Activated naive CD4-positive, alpha-beta T cell treated with Interleukin-2 at 50 U/mL for 16 hours (primary cell): ENCODE measurements at places on chromosomes 7 and 10.
A peak's percentile ranks its signal among the peaks of the same experiment; 100 is the strongest.

DNA sequence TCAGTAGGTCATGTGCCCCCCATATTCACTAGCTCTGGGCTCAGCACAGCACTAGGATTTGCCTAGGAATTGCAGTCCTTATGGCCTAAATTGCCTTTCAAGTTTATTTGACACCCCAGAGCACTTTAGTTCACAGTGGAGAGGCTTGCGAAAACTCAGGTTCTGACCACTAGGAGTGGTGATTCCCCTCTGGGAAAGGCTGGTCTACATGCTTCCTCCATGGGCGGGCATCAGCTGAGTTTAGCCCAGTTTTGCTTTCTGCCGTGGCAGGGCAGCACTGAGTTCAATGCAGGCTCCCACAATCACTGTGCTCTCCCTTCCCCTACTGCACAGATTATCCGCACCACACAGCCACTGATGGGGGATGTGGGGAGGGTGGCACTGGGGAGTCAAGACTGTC, 94.4 kb downstream of the ADCYAP1R1 start:
- DNase-seq = no peak

- no peak for DNase-seq
Measured at GRCh38 chr7:29185613-29186012, 9.0 kb upstream of the CHN2 start.

GRCh38 chr7:127251465-127252376, 1.0 kb downstream of the GRM8 start:
- peak; percentile 24 for DNase-seq

GRCh38 chr7:3548815-3549214, 247.8 kb downstream of the SDK1 start:
- no peak for DNase-seq

DNA sequence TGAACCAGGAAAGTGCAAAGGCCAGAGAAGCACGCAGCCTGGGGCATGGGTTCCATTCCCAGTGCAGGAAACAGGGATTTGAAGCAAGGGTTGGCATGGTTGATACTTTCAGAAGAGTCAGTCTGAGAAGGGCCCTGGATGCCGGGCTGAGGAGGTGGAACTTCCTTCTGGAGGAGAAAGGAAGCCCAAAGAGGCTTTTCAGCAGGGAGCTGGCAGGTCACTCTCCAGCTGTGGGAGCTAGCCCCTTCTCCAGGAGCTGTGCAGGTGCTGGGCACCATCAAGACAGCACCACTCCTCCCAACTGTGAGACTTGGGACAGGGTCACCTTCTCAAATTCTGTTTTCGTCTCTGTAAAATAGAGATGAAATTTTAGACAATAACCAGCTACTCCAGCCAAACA, 169.8 kb downstream of the ZNF248 start:
- DNase-seq = no peak

DNA sequence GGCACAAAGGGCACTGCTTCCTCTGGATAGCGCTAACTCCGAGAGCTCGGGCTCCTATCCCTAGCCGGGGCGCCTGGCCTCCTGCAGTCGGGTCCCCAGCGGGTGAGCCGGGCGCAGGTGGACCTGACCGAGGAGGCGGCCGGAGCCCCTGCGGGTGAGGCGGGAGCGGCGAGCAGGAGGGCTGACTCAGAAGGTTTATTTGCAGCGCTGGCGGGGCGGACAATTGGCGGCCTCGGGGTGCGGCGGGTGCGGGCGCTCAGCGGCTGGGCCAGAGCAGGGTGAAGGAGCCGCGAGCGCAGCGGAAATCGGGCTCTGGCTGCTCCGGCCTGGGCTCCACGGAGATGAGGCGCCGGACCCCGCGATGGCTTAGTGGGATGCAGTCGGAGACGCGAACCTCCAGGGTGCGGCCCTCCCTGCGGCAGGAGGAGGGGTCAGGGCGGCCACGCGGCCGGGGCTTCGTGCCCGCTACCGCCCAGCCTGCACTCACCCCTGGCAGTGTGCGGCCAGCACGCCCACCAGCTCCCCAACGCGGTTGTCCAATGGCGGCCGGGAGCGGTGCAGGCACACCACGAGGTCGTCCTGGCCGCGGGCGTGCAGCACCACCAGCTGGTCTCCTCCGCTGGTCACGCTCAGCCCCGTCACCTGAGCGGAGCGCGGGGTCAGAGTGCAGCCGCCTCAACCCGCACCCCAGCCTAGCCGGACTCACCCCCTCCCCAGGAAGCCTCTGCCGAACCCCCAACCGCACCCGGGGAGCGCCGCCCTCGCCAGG, 16.1 kb downstream of the MYO1G start:
- DNase-seq = no peak

GRCh38 chr7:41416208-41416595, 286.7 kb downstream of the INHBA start:
- DNase-seq = no peak

DNA sequence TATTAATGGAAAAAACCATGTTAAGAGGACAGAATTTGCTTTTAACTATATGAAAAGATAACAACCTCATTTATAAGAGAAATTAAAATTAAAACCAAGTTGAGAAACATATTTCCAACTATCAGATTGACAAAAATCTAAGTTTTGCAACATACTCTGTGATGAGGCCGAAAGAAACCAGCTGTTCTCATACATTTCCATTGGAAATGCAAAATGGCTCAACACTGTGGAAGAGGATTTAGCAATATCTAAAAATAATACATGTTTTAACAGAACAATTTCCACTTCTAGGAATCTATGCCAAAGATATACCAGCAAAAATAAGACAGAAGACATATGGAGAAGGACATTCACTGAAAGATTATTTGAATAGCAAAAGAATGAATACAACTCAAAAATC, 268.8 kb downstream of the DYNC1I1 start:
- no peak for DNase-seq

- no peak for DNase-seq
Measured at GRCh38 chr7:94632338-94633013, 23.5 kb downstream of the SGCE start.

- no peak for DNase-seq
Measured at GRCh38 chr7:155484483-155485399, 26.8 kb downstream of the EN2 start.

- DNase-seq = no peak
Measured at GRCh38 chr10:122113945-122114747, 125.2 kb downstream of the TACC2 start.

GRCh38 chr10:61890881-61891409, 10.6 kb upstream of the ARID5B start:
- DNase-seq = no peak

DNA sequence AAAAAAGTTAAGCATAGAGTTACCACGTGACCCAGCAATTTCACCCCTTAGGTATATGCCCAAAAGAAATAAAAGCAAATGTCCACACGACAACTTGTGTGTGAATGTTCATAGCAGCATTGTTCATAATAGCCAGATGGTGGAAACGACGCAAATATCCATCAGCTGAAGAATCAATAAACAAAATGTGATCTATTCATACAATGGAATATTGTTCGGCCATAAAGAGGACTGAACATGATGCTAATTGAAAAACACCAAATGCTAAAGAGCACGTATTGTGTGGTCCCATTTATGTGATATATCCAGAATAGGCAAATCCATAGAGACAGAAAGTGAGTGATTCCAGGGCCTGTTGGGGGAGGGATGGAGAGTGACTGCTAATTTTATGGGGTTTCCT, 18.3 kb upstream of the USP6NL start:
- no peak for DNase-seq

GRCh38 chr7:157630301-157630853, 293.6 kb downstream of the DNAJB6 start:
- DNase-seq = no peak

GRCh38 chr10:86225103-86225782, 141.4 kb downstream of the GRID1 start:
- no peak for DNase-seq

DNA sequence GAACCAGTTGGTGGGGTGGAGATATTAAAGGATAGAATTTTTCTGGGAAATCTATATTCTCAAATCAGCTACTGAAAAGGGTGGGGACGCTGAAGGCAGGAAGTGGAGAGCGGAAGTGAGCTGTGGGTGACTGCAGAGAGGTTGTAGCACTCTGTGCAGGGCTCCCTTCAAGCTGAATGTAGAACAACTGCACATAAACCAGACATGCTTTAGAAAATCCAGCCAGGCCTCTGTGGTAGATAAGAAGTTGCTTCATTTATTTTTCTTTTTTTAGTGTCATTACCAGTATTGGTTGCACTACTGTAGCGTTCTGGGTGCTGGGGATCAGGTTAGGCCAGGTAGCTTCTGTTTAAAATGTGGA, 127.8 kb downstream of the CELF2 start:
- DNase-seq = peak; percentile 59

DNA sequence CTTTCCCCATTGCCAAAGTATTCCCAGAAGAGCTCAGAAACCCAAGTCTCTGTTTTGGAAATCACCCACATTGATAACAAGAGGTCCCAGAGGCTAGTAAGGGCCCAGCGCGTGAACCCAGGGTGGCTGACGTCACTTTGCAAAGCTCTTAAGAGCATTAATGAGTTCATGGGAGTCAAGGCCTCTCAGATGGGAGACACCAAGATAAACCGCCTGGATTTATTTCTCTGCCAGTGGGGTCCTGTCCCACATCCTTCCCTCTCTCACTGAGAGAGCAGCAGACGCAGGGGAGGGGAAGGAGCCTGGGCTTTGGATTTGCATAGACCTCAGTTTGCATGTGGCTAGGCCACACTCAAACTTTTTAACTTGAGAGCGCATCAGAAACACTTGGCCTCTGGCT, 184.8 kb upstream of the PDE1C start:
- DNase-seq = no peak

GRCh38 chr10:25828475-25828874, 105.6 kb upstream of the MYO3A start:
- DNase-seq = no peak

GRCh38 chr7:101875283-101875846, 57.9 kb downstream of the CUX1 start:
- no peak for DNase-seq

DNA sequence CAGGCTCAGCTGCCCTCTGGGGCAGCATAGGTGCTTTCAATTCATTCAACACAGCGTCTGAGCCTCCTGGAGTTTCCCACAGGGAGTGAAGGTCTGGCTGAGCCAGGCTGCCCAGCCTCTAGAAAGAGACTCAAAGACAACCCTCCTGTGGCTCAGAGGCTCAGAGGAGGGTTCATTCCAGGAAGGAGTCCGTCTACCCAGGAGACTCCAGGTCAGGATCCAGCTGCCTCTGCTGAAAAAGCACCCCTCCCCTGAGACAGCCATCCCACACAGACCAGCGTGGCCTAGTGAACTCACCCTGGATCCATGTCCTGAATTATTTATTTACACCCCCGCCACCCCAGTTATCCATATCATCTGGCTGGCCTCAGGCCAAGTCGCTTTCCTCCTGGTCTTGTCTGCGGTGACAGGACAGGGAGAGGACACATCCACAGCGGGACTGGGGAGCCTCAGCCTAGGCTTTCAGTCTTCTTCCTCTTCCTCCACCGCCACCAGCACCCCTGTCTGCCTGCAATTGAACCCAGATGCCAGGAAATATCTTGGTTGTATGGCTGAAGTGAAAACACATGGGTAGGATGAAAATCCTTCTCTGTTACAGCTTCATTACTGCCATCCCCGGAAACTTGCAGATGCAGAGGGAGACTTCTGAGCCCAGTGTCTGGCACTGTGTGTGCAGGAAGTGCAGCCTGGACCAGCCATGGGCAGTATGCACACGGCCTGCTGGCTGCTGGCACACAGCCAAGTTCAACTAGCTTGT, 44.0 kb upstream of the COL13A1 start:
- DNase-seq = no peak

- no peak for DNase-seq
Measured at GRCh38 chr10:25758041-25758457, 176.0 kb upstream of the MYO3A start.

DNA sequence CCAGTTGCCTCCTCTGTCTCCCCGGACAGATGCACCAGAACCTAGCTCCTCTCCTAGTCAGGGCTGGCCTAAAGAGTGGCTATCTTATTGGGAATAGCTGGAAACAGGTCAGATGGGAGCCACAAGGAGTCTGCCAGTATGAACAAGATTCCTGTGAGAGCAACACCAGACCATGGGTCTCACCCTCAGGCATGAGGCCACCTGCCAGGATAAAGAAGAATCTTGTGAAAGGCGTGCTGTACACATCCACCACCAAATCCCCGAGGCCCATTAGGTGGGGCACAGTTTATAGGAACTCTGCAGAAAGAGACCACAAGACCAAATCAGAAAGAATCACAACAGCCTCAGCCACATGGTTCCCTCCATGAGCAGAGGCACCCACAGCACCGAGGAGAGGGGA, 325.9 kb downstream of the TNS3 start:
- no peak for DNase-seq

GRCh38 chr10:104301907-104302690, 33.1 kb downstream of the GSTO2 start:
- no peak for DNase-seq

GRCh38 chr7:134695321-134695860, 48.7 kb downstream of the BPGM start:
- no peak for DNase-seq

GRCh38 chr7:987909-988308, 4.9 kb downstream of the CYP2W1 start:
- DNase-seq = no peak

- DNase-seq = no peak
Measured at GRCh38 chr7:16671811-16672210, 25.8 kb downstream of the BZW2 start.

GRCh38 chr10:48271047-48271730, 3.3 kb downstream of the FRMPD2 start:
- DNase-seq = no peak

- no peak for DNase-seq
Measured at GRCh38 chr10:12135631-12136030, 6.2 kb downstream of the SEC61A2 start.

DNA sequence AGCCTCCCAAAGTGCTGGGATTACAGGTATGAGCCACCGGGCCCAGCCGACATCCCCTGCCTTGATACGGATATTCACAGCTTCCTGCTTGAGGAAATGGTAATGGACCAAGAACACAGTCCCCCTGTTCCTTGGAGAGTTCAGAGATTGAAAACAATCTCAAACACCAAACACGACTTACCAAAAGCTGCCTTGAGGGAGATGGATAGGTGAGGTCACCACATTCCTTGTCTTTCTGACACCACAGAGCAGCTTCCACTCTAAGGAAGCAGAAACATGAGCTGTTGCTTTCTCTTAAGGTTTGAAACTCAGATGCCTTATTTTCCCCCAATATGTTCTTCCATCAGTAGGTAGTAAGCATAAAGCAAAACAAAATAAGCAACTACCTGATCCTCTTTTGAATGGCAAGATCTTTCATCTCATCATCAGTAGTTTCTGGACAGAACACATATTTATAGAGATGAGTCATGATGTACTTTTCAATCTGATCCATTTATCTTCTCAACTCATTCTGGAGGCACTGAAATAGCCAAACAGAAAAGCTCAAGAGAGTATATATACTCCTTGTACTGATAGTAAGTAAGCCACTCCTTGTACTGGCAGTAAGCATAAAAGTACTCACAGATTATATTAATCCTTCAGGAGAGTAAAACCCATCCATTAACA, 199.1 kb upstream of the KCTD7 start:
- DNase-seq = no peak

DNA sequence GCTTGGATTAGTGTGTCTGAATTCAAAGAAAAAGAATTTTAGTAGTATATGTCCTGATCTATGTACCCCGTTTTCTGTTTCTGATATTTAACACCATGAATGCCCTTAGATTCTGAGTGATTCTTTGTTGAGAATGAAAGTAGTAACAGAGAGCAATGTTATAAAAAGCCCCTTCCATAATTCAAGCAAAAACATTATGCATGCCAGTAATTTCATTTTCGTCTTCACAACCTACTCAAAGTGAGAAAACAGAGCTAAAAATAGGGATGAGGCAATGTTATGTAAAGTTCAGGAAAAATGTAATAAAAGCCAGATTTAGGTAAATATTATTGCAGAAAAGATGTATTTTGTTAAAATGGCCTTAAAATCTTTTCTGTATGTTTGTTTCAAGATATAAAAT, 28.1 kb downstream of the PTPRZ1 start:
- DNase-seq = no peak

- DNase-seq = no peak
Measured at GRCh38 chr7:146290746-146291145, 174.1 kb downstream of the CNTNAP2 start.
